ENCODE measurements at places on chromosomes 11 and 22.

DNA sequence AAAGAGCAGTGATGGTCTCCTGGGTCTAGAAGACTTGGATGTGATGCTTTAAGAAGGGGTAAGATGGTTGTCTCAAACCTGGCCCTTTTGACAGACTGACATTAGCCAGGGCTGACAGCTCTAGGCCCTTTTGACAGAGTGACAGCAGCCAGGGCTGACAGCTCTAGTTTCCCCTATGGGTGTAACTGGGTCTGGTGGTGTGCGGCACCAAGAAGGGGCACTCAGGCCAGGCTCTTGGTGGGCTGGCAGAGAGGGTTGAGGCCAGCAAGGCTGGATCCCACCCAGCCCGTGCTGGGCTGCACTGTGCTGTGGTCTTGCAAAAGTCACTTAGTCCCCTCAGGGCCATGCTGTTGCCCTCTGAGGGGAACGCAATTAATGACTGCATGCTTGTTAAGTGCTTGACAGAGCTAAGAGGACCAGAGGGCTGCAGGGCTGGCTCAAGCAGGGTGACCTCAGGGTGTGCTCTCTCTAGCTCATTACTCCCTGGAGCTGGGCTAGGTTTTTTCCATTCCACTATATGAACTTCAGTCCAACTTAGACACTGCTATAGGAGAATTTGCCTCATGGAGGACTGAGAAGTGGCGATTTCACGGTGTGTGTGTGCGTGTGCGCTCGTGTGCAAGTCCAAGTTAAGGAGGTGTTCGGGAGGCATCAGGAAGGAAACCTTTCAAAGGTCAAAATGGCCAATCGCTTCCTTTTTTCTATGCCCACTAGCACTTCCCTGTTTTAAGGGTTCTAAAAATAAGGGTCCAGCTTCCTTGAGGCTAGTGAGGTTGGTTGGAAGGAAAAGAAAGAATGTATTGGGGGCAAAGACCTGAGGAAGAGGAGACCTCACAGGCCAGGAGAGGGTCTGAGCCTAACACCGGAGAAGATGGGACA lies 4.4 kb downstream of the UBASH3B start:
- DNase-seq = no peak

DNA sequence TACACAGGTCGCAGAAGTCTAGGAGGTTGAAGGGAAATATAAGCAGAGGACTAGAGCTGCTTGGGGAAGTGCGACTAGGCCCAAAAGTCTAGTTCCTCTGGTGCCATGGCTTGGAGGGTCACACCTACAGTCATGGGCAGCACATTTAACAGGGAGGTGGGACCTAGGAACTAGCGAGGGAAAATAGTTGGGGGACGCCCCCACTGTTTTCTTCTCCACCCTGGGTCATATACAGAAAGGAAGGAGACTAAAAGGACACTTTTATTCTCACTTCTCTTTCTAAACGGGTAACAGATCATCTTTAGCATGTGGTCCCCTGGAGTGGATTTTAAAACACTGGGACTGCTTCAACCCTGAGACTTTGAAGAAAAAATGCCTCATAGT lies 16.6 kb downstream of the APIP start:
- DNase-seq = no peak

DNA sequence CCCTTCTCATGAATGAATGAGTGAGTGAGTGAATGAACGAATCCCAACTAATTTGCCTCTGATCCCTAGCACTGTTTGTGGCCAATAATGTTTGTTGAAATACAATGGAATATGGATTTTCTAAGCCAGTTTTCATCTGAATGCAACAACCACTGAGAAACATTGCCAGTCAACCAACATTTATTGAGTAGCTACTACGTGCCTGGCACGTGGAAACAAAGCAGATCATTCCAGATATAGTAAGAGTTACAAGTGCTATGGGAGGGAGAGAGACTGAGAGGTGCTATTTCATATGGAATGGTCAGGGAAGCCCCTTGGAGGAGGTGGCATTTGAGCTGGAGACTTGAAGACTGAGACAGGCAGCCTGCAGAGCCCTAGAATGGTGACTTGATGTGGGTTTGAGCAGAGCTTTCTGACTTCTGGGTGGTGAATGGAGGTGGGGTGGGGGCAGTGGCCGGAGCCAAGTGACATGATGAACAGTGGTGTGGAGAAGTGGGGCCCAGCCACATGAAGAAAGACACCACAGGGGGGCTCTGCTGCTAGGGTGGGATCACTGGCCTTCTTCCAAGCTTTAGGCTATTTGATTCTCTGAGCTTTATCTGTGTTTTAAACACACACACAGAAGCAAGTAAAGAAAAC lies 35.1 kb upstream of the SMTN start:
- DNase-seq = no peak

GRCh38 chr22:42842658-42843370 lies 14.3 kb downstream of the ARFGAP3 start:
- DNase-seq = no peak

- DNase-seq = peak; percentile 70
Observed at GRCh38 chr11:13963169-13963948, 836 bp downstream of the SPON1 start.

- DNase-seq = no peak
Observed at GRCh38 chr11:127806501-127806900, 780.9 kb downstream of the ETS1 start.

- no peak for DNase-seq
Observed at GRCh38 chr11:22554221-22554620, 71.4 kb downstream of the FANCF start.

GRCh38 chr11:70364745-70365543 lies 33.4 kb upstream of the CTTN start:
- no peak for DNase-seq

- DNase-seq = no peak
Observed at GRCh38 chr22:36303874-36304273, 50.9 kb downstream of the APOL1 start.

DNA sequence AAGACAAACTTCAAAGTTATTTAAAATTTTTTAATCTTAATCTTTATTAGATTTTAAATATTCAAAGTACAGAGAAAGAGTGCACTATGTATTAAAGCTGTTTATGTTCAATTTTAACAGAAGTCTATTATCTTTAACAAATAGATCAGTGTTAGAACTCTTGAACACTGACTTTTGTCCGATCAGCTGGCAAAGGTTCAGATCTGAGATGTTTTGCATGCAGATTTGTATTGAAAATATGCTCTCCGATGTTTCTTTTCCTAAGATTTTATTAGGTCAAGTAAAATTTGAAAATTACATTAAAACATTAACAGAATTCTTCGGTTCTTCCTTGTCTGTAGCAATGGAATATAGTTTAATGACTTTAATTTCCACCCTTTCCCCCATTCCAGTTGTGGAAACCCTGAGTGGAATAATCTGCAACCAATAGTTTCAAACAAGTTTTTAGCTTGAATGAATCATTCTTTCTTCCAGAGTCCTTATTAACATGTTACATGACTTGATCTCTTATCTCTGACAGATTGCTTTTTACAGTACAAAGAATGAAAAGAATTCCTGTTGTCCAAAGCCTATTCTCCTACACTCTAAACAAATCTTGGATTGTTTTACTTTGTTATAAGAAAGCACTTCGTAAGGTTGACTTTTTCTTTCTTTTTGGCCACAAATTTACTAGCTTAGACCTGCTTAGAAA lies 11.4 kb upstream of the TCP11L1 start:
- DNase-seq = peak; percentile 51

DNA sequence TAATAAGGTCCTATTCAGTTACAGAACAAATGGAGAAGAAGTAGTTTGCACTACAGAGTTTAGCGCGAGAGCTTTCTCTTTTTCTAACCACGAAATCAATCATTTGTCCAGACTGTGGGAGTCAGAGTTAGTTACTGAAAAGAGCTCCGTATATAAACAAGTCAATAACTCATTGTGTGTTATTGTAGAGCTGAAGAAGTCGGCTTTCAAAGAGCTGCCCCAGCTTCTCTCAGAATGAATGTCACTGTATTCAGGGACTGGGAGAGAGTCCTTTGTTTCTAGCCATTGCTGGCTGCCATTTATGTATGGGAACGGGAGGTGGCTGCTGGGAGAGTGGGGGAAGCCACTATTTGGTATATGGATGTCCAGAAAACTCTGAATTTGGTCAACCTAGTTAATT lies 227.8 kb downstream of the DCDC1 start:
- DNase-seq = no peak

DNA sequence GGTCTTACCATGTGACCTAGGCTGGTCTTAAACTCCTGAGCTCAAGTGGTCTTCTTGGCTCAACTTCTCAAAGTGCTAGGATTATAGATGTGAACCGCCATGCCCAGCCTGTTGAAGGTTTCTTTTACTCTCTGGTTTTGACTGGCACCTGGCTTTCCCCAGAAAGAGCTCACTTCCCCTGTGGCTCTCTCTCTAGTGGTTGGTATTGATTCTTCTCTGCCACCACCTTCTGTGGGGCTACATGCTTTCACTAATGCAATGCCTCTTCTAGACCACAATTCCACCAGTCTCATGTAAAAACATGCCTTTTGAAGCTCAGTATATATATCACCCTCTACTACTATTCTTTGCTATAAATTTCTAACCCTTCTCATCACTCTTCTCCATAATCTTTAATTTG lies 67.2 kb downstream of the CCDC83 start:
- DNase-seq = no peak

DNA sequence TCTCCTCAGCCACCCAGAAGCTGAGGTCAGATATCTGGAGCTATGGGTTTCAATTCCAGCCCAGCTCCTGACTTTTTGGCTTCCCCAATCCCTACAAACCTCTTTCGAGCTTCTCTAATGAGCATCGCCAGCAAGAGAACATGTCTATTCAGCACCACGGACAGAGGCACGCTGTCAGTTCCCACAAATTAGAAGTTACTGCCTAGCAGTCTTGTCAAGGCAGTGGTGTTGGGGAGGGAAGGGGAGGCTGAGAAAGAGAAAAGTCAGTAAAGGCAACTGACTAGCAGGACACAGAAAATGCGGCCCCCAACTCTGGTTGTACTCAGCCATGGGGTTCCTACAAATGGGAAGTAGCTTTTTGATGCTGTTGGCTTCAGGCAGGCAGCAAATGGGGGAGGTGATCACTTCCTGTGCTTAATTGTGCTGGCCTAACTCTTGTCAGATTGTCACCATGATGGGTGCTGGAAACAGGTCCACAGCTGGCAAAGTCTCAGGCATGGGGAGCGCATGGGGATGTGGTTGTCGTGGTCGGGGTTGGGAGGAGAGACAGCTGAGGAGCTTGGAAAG lies 205.9 kb downstream of the ST3GAL4 start:
- peak; percentile 76 for DNase-seq

DNA sequence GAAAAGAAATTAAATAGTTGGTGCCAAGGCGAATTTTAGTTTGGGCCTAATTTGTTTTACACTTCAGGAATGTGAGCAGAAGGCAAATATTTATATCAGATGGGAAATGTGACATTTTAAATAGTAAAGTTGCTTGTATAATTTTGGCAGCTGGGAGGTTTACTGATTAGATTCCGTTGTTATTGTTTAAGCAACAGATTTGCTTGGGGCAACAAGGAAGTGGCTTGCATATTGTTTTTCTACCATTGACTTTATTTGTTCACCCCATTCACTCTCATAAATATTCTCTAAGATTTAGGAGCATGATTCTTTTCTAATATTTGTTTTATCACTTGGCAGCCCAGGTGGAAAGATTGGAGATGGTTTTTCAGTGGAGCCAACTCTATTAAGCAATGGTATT lies 40.5 kb upstream of the RAG2 start:
- DNase-seq = no peak

DNA sequence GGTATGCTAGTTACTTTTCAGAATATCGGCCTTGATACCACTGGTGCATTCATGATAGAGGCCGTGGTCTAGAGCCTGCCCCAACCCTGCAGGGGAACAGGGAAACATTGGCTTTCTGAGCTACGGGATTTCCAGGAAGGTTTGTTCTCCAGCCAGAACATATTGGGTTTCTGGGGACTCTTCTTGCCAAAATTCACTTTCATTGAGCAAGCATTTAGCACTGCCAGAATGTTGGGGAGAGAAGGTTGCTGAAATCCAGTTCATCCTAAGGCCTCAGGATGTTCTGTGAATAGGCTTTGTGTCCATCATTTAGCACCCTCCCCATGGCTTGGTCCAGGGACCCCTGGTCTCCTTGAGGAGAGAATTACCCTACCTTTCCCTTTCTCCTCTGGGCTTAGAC lies 36.7 kb downstream of the DRG1 start:
- DNase-seq = peak; percentile 31

- peak; percentile 87 for DNase-seq
Observed at GRCh38 chr11:27255447-27255828, 107.6 kb downstream of the CCDC34 start.

DNA sequence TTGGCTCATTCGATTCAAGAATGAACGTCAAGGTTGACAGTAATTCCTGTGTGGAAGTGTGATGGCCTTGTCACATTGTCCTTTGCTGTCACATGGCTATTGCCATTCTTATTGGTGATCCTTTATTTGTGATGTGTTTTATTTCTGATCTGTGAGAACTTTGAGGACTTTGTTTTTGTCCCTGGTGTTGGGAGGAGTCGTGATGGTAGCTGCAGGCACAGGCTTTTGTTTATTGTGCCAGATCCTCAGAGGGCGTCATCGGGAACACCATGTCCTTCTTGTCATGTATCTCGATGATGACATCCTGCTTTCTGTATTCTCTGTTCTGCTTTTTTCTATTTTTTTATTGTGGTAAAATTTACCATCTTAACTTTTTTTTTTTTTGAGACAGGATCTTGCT lies 5.6 kb downstream of the PICK1 start:
- DNase-seq = no peak

DNA sequence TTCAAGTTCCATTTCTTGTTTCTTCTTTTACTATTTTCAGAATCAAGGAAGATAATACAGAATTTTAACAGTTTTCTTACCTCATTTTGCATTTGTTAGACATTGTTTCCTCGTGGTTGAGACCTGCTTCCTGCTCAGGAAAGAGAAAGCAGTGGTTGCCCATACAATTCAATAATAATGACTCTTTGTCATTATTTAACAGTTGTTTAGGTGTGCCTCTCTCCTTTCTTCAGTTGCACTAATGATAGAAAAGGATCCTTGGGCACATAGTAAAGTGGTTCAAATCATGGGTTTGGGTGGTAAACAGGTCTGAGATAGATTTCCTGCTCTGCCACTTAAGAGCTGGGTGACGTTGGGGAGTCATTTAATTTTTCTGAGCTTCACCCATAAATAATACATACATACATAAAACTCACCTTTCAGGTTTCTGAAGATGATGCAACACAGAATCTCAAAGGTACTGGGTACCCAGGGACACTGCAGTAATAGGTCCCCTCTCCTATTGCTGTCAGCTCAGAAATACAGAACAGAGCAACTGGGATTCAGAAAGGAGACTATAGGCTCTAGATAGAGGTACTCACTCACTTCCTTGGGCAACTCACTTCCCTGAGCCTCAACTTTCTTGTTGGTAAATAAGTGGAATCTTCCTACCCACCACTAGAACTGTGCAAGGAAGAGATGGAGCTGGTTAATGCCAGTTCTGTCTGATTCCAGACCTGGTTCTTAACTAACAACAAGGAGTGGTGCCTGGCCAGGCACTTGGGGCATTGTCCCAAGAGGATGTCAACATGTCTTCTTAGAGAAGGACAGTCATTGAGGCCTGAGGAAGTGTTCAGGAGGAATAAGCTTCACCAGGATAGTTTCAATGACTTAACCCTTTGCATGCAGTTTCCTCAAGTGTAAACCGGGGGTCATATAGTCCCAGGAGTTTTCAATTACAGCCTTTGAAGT lies 34.9 kb downstream of the CD44 start:
- DNase-seq = no peak

Data from adipocyte (in vitro differentiated cells).